ENCODE measurements at places on chromosomes 2 and 18.

DNA sequence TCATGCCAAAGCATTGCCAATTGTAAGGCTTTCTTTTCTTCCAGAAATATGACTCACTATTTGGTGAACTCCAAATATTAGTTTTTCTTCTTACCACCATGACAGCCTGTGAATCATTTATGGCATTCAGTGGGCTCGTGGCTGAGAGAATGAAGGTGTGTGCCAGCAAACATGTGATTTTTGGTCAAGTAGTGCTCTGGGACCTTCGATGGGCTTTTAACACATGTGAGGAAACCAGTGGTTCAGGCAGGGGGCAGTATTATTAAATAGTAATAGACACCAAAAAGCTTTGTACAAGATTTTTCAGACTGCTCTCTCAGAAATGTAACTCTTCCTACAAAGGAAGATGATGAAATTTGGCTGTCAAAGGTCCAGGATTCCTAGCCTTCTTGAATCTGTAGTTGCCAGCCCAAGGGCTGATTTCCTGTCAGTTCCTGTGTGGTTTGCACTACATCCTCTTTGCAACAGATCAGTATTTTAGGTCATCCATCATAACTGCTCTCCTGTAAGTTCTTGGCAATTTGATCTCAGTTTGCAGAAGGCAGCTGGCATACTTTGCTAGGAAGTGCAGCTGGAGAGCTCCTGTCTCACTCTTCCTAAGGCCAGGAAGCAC lies 64.3 kb downstream of the BABAM2 start:
- peak; percentile 52 for DNase-seq

GRCh38 chr2:25065768-25066167 lies 23.9 kb downstream of the EFR3B start:
- no peak for DNase-seq

- DNase-seq = no peak
Observed at GRCh38 chr2:100771125-100771524, 48.8 kb upstream of the NPAS2 start.

GRCh38 chr2:136375017-136375901 lies 257.3 kb upstream of the CXCR4 start:
- no peak for DNase-seq

DNA sequence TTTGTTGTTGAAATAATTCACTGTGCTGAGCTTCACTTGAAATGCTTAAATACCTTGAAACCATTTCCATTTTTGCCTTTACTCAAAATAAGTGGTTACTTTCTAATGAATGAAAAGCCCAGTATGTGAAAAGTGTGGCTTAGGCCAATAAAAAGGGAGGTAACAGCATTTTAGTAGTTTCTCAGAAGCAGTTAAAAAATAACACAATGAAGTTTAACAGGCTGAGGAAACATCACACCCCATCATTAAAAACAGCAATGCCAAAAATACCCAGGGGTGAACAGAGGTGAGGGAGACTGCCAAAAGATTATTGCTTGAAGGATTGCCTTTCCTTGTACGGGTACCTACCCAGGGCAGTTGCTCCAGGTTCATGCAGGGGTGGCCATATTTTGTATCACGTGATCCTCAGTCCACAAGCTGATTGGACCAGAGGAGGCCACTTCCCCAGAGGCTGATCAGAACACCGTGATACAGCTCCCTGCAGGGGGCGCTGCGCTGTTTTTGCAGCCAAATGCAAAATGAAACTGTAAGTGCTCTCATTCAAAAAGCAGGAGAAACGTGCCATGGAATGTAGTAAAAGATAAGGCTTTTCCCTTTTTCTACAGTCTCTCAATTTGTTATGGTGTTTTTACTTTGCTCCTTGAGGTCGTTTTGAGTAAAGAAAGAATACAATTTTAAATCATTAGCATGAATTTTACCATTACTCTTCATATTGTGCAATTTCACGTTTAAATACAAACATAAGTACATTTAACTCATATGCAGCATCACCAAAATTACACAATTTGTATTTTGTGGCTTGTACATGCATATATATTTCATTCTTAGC lies 70.2 kb upstream of the SH3BP4 start:
- DNase-seq = peak; percentile 30

DNA sequence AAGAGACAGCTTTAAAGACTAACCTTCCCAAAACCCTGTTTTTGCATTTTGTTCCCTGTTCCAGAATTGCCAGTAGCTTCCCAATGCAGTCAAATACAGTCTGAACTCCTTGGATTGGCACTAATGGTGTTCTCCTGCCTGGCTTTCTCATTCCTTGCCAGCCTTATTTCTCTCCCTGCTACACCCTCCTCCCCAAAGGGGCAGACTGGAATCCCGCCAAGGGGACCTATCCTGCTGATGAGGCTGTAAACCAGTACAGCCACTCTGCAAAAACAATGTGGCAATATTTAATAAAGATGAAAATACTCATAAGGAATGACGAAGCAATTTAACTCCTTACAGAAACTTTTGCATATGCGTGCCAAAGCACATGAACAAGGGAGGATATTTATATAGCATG lies 4.5 kb upstream of the SLC4A5 start:
- DNase-seq = no peak

GRCh38 chr2:120522151-120522751 lies 176.3 kb downstream of the INHBB start:
- DNase-seq = no peak

All from CD4-positive, alpha-beta T cell treated with Interleukin-21 for 1 hour (primary cell).